PC-3 (cell line): ENCODE measurements at places on chromosomes 2 and 18.
A peak's percentile ranks its signal among the peaks of the same experiment; 100 is the strongest.

DNA sequence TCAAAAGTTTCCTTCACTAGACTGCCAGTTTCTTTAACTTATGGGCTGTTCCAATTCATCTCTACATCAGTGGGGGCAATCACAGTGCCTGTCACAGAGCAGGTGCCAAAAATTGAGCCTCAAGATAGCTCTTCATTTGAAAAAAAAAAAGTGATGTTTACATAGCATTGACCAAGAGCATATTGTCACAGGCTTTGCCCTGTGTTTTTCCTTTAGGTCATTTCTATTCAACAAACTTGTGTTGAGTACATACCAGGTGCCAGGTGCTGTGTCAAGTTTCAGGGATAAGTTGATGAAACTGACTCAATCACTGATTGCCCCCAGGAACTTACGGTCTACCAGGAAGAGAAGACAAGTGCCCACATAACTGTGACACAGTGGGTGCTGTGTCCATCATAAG lies 22.2 kb upstream of the NT5C1B start:
- DNase-seq: no peak

GRCh38 chr2:206840999-206841398 lies 75.6 kb downstream of the FASTKD2 start:
- peak; percentile 18 for DNase-seq

DNA sequence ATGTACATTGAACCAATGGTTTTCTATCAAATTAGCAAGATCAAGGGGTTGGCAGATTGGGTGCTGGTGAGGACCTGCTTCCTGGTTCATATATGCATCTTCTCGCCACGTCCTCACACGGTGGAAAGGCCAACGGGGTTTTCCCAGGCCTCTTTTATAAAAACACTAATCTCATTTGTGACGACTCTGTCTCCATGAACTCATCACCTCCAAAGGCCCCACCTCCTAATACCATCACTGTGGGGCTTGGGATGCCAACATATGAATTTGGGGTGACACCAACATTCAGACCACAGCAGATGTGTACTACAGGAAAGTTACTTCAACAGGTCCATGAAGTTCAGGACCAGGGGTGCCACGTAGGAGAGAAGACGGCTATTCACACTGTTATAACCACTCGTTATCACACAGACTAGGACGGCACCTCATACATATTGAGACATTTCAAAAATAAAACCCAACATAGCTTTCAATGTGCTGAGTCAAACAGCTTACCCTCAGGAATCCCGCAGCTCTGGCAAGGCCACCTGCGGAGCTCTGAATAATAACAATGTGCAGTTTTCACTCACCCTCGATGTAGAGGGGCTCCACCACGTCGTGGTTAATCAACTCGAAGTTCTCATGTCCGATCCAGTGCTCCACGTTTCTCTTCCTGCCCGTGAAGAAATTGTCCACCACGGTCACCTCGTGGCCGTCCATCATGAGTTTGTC lies 49.3 kb downstream of the UXS1 start:
- no peak for DNase-seq

DNA sequence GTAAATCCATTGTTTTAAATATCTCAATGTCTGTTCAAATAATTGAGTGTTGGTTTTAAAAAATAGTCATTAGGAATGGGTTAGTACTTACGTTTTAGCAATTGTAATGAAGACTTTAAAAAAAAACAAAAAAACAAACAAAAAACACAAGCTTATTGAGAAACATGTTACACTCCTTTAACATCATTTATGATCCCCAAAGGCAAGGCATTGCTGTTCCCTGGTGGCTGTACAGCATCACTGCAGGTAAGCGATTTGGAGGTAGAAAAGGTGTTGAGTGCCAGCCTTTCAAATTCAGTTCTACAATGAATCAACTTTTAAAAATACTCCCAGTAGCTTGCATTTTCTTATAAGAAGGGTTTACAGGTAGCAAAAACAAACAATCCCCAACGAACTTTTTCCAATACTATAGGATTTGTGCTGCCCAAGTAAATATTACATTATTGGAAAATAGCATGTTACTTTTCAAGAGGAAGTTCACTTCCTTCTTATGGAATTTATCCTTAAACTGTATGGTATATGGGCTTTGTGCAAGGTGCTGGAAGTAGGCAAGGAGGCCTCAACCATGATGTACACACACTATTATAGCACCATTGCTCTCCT lies 27.5 kb downstream of the CNRIP1 start:
- peak; percentile 71 for DNase-seq
